Activated naive CD4-positive, alpha-beta T cell treated with anti-CD3 and anti-CD28 coated beads for 36 hours (primary cell): ENCODE measurements at places on chromosomes 2 and 18. TPM values are rescaled to one million over a fixed set of nuclear protein-coding genes. Genes with fewer than 3 reads are reported as not detected.

- DNase-seq: peak; percentile 34
These were observed 137.7 kb downstream of the THNSL2 start for GRCh38 chr2:88307817-88308216.

The STARD6 gene
- not detected for total RNA-seq

DNA sequence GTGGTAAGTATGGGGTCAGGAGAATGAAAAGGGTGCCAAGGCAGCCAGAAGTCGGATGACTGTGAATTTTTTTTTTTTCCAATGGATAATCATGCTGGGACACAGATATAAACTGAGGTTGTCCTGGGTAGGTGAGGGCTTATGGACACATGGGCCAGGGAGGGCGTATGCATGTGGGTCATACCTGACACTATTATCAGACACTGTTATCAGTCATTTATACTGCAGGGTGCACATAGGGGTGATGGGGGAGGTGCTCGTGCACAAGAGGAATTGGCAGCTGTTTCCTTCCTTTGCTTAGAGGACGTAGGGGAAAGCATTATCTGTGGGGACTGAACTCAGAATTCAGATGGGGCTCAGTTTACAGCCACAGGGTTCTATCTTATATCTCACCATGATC lies 10.1 kb downstream of the CTIF start:
- no peak for DNase-seq

DNA sequence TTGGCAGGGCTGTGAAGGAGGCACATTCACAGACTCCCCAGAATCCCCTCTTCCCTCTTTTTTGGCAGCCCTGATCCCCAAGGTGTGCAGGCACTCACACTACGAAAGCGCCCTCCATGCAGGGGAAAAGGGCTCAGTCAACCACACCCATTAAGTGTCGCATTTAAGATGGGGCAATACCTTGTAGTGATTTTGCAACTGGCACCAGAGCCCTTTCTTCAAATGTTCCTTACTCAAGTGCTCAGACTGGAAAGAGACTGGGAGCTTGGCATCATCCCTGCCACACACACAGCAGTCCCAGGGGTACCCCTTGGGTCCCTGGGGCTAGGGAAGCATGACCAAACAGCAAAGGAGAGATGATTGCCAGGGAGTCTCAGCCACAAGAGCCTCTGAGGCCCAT lies 190.1 kb downstream of the HAUS1 start:
- DNase-seq: no peak

GRCh38 chr2:44954447-44954888 lies 13.0 kb downstream of the SIX3 start:
- no peak for DNase-seq

The ABCG5 gene
- not detected for total RNA-seq

DNA sequence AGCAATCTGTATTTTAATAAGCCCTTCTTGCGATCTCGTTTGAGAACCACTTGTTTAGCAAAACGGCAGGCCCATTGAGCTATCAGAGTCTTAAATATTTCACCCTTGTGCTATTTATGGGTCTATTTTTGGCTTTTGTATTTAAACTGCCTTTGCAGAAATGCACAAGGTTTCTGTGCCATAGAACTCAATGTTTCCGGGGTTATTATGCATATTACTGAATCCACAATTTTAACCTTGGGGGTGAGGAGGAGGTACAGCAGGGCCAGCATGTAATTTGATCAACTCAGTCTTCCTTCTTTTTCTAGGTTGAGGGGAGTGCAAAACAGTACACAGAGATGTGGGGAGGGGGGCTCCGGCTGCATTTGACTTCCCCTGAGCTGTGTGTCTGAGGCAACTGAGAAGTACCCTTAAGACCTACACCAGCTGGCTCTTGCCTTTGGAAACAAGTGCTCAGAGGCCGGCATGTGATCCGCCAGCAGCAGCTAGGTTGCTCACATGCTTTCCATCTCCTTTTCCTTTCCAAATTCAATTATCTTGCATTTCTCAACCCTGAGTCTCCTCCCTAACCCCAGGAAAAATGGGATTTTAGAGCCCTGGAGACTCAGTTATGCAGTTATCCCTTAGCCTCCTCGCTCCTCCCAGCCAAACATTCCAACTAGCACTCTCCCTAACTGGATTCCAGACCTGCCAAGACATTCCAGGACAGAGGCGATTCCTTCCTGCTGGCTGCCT lies 103.0 kb downstream of the HNRNPLL start:
- no peak for DNase-seq

GRCh38 chr2:231646476-231646875 lies 53.8 kb downstream of the TEX44 start:
- DNase-seq: no peak

The DPYSL5 gene
- total RNA-seq: not detected

The SPP2 gene
- total RNA-seq: not detected

The DIPK1C gene
- not detected for total RNA-seq

The PTH2R gene
- not detected for total RNA-seq

DNA sequence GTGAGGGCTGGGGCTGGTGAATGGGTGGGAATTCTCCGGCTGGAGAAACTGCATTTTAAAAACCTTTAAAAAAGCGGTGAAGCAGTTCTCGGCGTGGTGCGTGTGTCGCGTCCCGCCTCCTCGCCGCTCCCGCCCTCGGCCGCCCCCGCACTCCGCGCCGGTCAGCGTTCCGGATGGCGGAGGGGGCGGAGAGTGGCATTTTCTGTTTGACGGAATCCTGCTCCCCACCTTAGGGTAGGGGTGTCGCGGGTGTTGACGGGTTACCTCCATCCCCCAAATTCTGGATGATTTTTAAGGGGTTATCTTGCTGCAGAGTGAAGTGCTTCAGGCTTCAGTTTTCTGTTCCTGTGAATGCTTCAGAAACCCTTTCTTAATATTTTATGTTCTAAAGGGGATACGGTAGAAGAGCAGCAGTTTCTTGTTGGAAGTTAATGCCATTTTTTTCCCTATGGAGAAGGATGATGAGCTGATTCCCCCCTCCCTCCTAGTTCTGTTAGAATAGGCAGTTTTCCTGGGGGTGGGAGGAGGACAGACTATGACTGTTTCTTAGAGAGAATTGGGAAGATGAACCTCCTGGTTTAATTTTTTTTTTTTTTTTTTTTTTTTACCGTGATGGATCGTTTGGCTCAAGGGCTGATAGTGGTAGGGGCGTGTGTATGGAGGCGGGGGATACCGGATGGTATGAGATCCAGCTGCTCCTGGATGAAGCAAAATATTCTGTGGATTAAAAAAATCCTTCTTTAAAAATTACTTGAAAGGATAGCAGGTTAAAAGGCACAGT lies 756 bp downstream of the ABI2 start:
- peak; percentile 58 for DNase-seq

GRCh38 chr2:142586693-142587580 lies 290.5 kb upstream of the KYNU start:
- no peak for DNase-seq

The ZNF385B gene
- total RNA-seq: not detected

- no peak for DNase-seq
These were observed 90.1 kb upstream of the L3MBTL4 start for GRCh38 chr18:6504605-6505497.

GRCh38 chr2:153641046-153641445 lies 162.5 kb upstream of the RPRM start:
- DNase-seq: no peak

- DNase-seq: peak; percentile 32
These were observed 14.9 kb downstream of the LPIN2 start for GRCh38 chr18:2997846-2998564.

DNA sequence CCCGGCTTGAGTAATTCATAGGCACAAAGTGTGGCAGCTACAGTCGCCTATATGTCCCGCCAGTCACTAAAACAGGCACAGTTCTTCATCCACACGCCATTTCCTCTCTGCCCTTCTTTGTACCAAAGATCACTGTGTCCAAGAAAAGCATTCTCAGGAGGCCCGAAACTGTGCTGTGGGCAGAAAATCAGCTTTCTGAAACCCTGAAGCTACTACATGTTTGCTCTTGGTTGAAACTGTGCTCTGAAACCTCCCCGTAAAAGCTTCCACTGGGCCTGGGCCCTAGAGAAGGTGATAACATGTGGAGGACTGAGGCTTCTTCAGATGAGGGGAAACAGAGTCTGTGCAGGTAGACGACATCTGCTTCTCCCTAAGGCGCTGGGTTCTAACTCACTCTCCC lies 75.6 kb upstream of the ID2 start:
- DNase-seq: no peak

GRCh38 chr2:122203523-122203922 lies 448.1 kb downstream of the TSN start:
- DNase-seq: no peak

- DNase-seq: no peak
These were observed 35.9 kb downstream of the FHOD3 start for GRCh38 chr18:36333414-36333813.

- DNase-seq: no peak
These were observed 96.2 kb upstream of the BCL2L11 start for GRCh38 chr2:111024496-111024895.

The SERPINB10 gene
- total RNA-seq: not detected

The IGFBP2 gene
- total RNA-seq: 2.7 TPM

- DNase-seq: no peak
These were observed 45.9 kb downstream of the MBOAT2 start for GRCh38 chr2:8957628-8958027.

- no peak for DNase-seq
These were observed 352.3 kb downstream of the PARD3B start for GRCh38 chr2:204897561-204897960.

- no peak for DNase-seq
These were observed 4.4 kb downstream of the LYPD1 start for GRCh38 chr2:132665401-132666140.

- no peak for DNase-seq
These were observed 916 bp upstream of the OSBPL1A start for GRCh38 chr18:24398540-24398939.

- peak; percentile 63 for DNase-seq
These were observed 11.5 kb upstream of the LAPTM4A start for GRCh38 chr2:20062615-20063545.

- DNase-seq: no peak
These were observed 17.0 kb downstream of the TNFAIP6 start for GRCh38 chr2:151374436-151374835.

The COLEC11 gene
- total RNA-seq: 0.15 TPM

The SLC9A4 gene
- 0.10 TPM for total RNA-seq

GRCh38 chr2:74037379-74037860 lies 52.7 kb downstream of the TET3 start:
- no peak for DNase-seq

The LONRF2 gene
- total RNA-seq: not detected

GRCh38 chr2:204453730-204454167 lies 91.5 kb upstream of the PARD3B start:
- no peak for DNase-seq

- no peak for DNase-seq
These were observed 11.1 kb upstream of the NT5DC4 start for GRCh38 chr2:112709703-112710102.

- DNase-seq: no peak
These were observed 248.8 kb downstream of the ACKR3 start for GRCh38 chr2:236818281-236819045.

The CNTNAP5 gene
- not detected for total RNA-seq

DNA sequence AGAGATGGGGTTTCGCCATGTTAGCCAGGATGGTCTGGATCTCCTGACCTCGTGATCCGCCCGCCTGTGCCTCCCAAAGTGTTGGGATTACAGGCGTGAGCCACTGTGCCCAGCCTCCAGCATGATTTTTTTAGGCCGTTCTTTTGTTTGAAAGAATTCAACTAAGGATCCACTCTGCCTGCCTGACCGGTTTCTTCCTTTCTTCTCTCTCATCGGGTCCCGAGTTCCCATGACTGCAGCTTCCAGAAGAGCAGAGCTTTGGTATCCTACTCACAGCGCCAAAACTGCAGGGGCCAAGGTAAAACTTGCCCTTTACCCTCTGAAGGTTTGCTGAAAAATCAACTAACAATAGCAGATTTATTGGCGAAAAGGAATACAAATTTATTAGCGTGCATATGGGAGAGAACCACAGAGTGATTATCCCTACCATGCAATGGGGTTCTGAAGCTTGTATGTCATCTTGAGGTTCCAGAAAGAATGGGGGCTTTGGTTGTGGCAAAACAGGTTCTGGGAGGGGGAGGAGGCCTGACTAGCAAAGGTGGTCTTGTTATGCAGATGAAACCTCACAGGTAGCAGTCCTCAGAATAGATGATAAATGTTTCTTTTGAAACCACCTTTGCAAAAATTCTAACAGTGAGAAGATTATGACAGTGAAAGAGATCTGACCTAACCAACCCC lies 87.0 kb upstream of the MSH6 start:
- DNase-seq: no peak

- no peak for DNase-seq
These were observed 249.0 kb downstream of the TWIST2 start for GRCh38 chr2:239096676-239097427.

DNA sequence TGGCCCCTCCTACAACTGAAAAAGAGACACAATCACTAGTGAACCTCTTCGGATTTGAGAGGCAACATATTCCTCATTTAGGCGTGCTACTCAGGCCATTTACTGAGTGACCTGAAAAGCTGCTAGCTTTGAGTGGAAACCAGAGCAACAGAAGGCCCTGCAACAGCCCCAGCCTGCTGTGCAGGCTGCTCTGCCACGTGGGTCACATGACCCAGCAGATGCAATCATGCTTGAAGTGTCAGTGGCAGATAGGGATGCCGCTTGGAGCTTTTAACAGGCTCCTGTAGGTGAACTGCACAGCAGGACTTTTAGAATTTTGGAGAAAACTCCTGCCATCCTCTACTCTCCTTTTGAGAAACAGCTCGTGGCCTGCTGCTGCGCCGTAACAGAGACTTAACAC lies 578.6 kb upstream of the RAB6C start:
- DNase-seq: no peak

DNA sequence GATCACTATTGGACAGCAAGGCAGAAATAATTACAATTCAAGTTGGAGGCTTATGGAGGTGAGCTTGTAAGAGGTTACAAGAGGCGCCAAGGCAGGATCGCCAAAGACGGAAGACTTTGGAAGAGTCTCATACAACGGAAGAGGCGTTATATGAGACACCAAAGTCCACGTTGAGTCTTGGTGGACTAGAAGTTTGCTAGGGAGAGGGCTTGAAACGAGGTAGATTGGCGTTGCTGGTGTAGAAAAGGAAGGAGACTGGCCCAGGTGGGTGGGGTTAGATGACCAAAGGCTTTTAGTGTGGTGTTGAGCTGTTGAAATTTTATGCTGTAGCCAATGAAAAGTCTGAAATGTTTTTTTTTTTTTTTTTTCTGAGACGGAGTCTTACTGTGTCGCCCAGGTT lies 1.4 kb downstream of the MSH2 start:
- DNase-seq: no peak

GRCh38 chr18:37711766-37712505 lies 146.3 kb upstream of the CELF4 start:
- DNase-seq: no peak

GRCh38 chr2:86350751-86351150 lies 13.3 kb upstream of the REEP1 start:
- no peak for DNase-seq
